ENCODE measurements at places on chromosomes 7 and 10. TPM values are rescaled to one million over a fixed set of nuclear protein-coding genes. Genes with fewer than 3 reads are reported as not detected.

The GTF2IRD1 gene
- total RNA-seq = 3.1 TPM

The WEE2 gene
- not detected for total RNA-seq

The SPDYE8 gene
- total RNA-seq = not detected

The FKBP6 gene
- total RNA-seq = not detected

The ANKRD61 gene
- 0.25 TPM for total RNA-seq

The WAPL gene
- total RNA-seq = 50.0 TPM

The AGR3 gene
- total RNA-seq = not detected

The EPO gene
- 0.14 TPM for total RNA-seq

The ABCC2 gene
- total RNA-seq = 0.87 TPM

The FOXP2 gene
- 0.14 TPM for total RNA-seq

The ICA1 gene
- total RNA-seq = 4.8 TPM

The TBX20 gene
- total RNA-seq = 0.11 TPM

The HSPA12A gene
- total RNA-seq = 0.64 TPM

The GDF10 gene
- total RNA-seq = 0.11 TPM

The NEUROG3 gene
- not detected for total RNA-seq

The AGR2 gene
- not detected for total RNA-seq
